ENCODE measurements at places on chromosomes 13 and 19.

- peak; percentile 3 for DNase-seq
Observed at GRCh38 chr13:75635101-75635827, 866 bp upstream of the LMO7 start.

DNA sequence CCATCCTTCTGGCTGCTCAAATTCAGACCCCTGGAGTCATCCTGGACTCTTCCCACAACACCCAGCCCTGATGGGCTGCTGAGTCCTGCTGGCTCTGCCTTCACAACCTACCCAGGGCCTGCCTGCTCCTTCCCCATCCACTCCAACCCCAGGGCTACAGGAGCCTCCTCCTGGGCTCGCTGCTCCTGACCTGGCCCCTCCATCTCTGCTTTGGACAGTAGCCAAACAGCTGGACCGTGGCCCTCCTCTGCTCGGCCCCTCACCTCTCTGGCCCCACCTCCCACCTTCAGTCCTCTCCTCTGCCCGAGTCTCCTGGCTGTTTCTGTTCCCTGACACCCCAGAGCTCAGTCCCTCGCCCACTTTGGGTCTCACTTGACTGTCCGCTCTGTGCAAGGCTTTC, 66.7 kb downstream of the CEBPG start:
- DNase-seq: no peak

DNA sequence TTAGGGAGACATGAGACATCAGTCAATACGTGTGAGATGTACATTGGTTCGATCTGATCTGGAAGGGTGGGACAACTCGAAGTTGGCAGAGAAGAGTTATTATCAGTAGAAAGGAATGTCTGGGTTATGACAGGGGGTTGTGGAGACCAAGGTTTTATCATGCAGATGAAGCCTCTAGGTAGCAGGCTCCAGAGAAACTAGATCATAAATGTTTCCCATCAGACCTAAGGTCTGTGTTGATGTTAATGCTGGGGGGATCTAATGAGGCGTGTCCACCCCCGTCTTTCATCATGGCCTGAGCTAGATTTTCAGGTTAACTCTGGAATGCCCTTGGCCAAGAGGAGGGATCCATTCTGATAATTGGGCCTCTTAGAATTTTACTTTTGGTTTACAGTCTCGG, 187.0 kb upstream of the KL start:
- no peak for DNase-seq

DNA sequence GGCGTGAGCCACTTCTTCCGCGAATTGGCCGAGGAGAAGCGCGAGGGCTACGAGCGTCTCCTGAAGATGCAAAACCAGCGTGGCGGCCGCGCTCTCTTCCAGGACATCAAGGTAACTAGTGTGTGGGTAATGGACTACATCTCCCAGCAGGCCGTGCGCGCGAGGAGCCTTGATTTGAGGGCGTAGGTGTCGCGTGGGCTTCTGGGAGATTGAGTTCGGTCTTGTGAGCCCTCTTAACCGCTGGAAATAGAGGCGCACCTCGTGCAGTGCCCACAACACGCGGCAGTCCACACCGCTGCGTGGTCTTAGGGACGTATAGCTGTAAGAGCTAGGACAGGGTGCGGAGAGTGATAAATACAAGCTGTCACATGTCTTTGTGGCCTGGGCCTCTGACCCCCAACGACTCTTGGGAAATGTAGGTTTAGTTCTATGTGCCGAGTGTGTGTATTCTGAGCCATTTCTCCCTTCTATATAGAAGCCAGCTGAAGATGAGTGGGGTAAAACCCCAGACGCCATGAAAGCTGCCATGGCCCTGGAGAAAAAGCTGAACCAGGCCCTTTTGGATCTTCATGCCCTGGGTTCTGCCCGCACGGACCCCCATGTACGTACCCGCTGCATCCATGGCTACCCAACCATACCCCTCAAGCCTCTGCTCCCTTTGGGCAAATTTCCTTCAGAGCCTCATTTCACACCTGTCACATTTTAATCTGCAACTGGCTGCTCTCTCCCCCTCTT, 864 bp downstream of the FTL start:
- peak; percentile 91 for DNase-seq
